Ureter (tissue), 1 donor: ENCODE measurements at places on chromosomes 13 and 19. TPM values are rescaled to one million over a fixed set of nuclear protein-coding genes. Genes with fewer than 3 reads are reported as not detected.

Gene CASP14
- total RNA-seq, result 0.34 TPM

GRCh38 chr13:41386211-41386610, 71.1 kb upstream of the RGCC start:
- no peak for DNase-seq

- DNase-seq, result peak; percentile 74
These were observed 3.3 kb downstream of the ATP5F1D start for GRCh38 chr19:1244693-1245451.

GRCh38 chr13:34349091-34349722, 531.3 kb downstream of the RFC3 start:
- DNase-seq, result no peak

Gene GSX1
- not detected for total RNA-seq

- peak; percentile 73 for DNase-seq
These were observed 8.4 kb downstream of the FAM124A start for GRCh38 chr13:51230477-51231105.

Gene SHC2
- 27.6 TPM for total RNA-seq

Gene KLK3
- total RNA-seq, result not detected

Gene ZNF792
- 10.2 TPM for total RNA-seq

Gene CYP2A6
- not detected for total RNA-seq
